Activated naive CD4-positive, alpha-beta T cell (primary cell): ENCODE measurements at places on chromosomes 1 and 21.

GRCh38 chr21:46142582-46143473, 12.6 kb downstream of the FTCD start:
- DNase-seq, result no peak

DNA sequence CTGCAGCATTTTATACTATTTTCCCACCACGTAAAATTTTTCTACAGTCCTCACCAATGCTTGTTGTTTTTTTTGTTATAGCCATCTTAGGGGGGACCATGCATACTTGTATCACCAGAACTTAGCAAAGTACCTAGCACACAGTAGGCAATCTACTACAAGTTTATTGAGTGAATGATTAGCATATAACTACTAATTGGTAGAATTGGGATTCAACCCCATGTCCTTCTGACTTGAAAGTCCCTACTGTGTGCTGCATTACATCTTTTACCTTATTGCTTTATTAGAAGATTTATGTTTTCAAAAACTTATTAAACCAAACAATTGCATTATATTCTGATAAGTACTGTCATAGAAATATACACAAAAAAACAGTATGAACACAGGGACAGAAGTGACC, 92.1 kb downstream of the CEP350 start:
- DNase-seq, result no peak

DNA sequence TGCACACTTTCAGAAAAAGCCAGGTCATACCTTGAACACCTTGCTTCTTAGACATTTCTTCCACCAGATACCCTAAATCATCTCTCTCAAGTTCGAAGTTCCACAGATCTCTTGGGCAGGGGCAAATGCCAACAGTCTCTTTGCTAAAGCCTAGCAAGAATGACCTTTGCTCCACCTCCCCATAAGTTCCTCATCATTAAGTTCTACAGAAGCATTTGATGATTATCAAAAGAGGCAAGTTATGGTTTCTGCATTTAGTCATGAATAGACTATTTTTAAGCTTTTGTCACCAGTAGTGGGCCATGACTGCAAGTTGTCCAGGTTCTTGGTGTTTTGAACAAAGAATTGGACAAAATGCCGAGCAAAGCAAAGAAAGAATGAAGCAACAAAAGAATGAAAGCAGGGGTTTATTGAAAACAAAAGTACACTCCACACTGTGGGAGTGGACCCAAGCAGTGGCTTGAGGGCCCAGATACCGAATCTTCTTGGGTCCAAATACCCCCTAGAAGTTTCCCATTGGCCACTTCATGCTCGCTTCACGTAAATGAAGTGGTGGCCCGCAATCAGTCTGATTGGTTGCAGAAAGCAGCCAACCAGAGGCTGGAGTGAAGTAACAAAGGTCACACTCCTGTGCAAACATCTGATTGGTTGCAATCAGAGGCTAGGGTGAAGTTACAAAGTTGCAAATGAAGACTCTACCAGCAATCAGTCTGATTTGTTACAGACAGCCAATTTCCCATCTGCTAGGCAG, 9.8 kb upstream of the EGLN1 start:
- DNase-seq, result no peak

GRCh38 chr1:212053993-212054392, 18.4 kb downstream of the DTL start:
- DNase-seq, result no peak

- no peak for DNase-seq
Observed at GRCh38 chr1:182235604-182235951, 156.0 kb downstream of the GLUL start.

DNA sequence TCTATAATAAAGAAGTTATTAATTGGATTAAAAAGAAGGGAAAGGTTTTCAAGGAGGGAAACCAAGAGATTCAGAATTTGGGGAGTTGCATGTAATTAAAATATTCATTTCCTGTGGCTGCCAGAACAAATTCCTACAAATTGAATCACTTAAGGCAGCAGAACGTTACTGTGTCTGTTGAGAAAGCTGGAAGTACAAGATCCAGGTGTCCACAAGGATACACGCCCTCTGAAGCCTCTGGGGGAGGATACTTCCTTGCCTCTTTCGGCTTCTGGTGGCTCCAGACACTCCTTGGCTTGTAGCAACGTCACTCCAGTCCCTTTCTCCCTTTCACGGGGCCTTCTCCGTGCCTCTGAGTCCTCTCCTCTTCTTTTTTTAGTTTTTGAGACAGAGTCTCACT, 67.9 kb downstream of the KAZN start:
- DNase-seq, result no peak

- DNase-seq, result no peak
Observed at GRCh38 chr21:33866826-33867225, 48.8 kb downstream of the ATP5PO start.

GRCh38 chr1:31723828-31724359, 20.1 kb upstream of the COL16A1 start:
- DNase-seq, result no peak

GRCh38 chr1:27099587-27100334, 55.2 kb downstream of the SLC9A1 start:
- no peak for DNase-seq
